ENCODE measurements at places on chromosomes 2 and 18.

DNA sequence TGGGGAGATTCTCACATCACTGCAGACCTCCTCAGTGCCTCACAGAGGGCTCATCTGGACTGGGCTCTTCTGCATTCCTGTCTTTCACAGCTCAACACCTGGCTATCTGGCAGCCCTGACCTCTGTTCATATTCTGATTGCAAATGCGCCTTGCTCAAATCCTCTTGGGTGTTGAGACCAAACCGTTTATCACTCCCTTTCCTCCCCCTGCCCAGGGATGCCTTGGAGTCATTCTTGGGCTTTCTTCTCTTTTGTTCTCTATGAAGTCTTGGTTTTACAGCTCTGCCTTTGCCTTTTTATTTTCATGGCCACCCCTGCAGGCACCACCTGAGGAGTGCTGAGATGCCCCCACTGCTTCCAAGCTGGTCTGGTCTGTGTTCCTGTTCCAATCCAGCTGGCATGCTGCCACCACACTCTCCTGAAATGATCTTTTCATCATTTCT lies 26.3 kb downstream of the TUBB6 start:
- H3K27ac ChIP-seq = peak overlapping the region; percentile 86
- DNase-seq = no peak
- peaks cover 26% of the 10 kb centered on the region for H3K36me3 ChIP-seq
- peak overlapping the region; percentile 41 for H3K4me3 ChIP-seq
- H3K4me1 ChIP-seq = peaks cover 58% of the 10 kb centered on the region

DNA sequence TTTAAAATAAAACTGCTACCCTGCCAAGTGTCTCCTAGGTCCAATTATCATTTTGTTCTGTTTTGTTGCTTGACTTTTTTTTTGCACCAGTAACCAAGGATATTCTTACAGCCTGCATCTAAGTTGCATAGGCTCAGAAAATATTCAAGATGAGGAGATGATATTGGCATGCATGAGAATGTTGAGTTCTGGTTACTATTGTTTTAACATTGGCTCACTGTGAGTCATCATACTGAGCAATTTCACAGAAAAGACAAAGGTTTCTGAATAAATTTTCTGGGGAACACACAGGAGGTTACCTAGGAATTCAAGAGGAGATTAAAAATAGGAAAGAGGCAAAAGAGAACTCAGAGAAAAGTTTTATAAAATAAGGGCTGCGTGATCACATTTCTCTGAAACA lies 84.8 kb upstream of the POU3F3 start:
- H3K4me1 ChIP-seq = peaks cover 12% of the 10 kb centered on the region
- no peaks in the 10 kb centered on the region for H3K27me3 ChIP-seq
- no peaks in the 10 kb centered on the region for H3K36me3 ChIP-seq
- DNase-seq = no peak
- no peak overlapping the region for H3K4me3 ChIP-seq

DNA sequence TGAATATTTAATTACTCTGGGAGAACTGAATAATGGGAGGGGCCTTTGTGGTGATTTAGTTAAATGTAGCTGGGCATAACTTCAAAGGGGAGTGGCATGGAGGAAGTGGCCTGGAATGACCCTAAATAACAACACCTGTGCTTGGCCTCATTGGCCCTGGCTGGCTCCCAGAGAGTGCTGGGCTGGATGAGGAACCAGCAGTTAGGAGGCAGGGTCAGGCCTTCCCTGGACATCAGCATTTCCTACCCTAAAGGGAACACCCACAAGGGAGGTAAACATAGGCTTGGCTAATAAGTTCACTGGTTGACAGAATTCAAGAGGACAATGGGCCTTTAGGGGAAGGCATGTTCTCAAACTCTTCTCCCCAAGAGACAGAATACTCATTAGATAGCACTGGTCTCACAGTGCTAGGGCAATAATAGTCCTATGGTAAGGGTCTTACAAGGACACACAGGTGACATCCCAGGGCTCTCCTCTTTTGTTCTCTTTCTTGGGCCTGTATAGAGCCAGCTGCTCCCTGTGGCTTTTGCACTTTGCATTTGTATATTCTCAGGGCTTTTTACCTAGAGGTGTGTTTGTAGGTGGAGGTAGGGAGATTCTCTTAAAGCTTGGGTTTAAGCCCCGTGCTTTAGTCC lies 106.8 kb downstream of the ZNF519 start:
- DNase-seq = peak; percentile 39
- H3K4me1 ChIP-seq = peaks cover 50% of the 10 kb centered on the region
- peaks cover 4% of the 10 kb centered on the region for H3K36me3 ChIP-seq
- H3K4me3 ChIP-seq = peak overlapping the region; percentile 21
- peak overlapping the region; percentile 65 for H3K27ac ChIP-seq

DNA sequence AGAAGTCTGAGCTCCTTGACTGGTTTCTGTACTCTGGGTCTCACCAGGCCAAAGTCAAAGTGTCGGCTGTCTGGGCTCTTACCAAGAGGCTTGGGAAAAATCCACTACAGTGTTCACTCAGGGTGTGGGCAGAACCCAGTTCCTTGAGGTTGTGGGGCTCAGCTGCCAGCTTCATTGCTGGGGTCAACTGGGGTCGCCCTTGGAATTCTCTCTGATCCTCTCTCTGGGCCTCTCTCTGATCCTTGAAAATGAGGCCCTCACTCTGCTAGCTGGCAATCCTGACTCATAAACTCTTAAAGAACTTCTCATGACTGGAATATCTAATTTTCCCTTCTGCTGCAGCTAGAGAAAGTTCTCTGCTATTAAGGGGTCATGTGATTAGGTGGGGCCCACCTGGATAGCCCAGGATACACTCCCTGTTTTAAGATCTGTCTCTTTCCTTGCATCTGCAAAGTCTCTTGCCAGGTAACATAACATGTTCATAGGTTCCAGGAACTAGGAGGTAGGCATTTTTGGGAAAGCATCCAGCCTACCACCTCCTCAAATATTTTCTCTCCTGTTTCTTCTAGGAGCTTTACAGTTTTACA lies 66.3 kb downstream of the SP110 start:
- no peaks in the 10 kb centered on the region for H3K4me1 ChIP-seq
- peaks cover 4% of the 10 kb centered on the region for H3K36me3 ChIP-seq

GRCh38 chr2:237371856-237372255 lies 42.1 kb downstream of the COL6A3 start:
- H3K4me1 ChIP-seq = no peaks in the 10 kb centered on the region
- no peak overlapping the region for H3K4me3 ChIP-seq
- H3K36me3 ChIP-seq = peaks cover 7% of the 10 kb centered on the region
- DNase-seq = no peak

DNA sequence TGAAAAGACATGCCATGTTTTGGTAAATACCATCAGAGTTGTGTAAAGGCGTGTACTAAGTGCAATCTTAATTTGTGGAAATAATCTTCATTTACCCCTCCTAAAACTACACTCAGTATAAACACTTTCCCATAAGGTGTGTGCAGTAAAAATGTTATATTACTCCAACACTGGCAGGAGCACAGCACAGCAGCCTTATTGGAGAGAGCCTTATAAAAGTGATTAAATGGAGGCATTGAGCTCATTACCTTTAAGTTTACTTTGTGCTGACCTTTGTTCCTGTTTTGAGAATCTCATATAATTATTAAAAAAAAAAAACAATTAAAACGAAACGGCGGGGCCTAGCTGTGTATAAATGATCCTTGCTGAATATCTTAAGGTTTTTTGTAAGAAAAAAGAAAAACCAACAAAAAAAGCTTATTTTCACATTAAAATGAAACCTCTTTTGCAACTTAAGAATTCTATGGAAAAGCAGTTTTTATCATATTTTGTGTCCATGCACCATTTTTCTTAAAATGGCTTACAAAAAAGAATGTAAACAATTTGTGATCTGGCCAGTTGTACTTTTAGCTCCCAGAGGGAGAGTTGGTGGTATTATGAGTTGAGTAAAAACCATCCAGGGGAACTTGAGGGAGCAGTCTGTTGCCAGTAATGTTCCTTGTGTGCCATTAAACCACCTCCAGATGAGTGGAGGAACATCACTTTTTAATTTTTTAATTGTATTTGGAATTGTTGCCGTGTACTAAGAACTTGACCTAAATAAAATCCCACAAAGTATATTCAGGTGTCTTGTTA lies 103.4 kb downstream of the ABI2 start:
- no peak overlapping the region for H3K4me3 ChIP-seq
- H3K4me1 ChIP-seq = no peaks in the 10 kb centered on the region
- H3K27ac ChIP-seq = no peak overlapping the region
- no peak for DNase-seq
- peaks cover 32% of the 10 kb centered on the region for H3K36me3 ChIP-seq

DNA sequence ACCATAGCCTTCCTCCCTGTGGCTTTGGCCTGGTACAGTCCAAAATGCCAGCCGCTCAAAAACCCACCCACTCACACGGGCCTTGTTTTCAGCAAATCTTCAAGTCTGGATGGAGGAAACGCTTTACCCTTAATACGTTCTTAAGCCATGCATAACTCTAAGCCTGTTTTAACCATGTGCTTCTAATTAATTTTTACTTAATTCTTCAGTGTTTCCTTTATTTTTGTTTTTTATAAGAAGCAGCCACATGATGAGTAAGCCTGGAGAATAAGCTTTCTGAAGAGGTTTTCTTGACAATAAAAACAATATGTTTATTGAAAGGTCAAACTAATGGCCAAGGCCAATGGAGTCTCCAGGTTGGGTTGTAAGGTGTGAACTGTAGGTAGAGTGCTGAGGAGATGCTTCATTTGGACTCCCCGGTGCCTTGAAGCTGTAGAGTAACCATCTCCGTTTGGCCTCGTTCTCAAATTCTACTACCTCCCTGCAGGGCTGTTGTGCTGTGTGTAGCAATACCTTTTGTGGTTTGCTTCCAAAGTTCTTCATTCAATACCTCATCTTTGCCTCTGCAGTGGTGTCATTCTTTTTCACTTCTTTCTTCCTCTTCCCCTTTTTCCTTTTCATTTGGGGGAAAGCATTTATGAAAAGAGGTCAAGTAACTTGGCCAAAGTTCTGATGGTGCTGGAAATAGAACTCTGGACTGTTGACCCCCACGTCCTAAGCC lies 113.7 kb downstream of the PRKCE start:
- H3K4me1 ChIP-seq = peaks cover 19% of the 10 kb centered on the region
- H3K27me3 ChIP-seq = no peaks in the 10 kb centered on the region
- no peak for DNase-seq
- H3K4me3 ChIP-seq = no peak overlapping the region
- H3K27ac ChIP-seq = no peak overlapping the region

DNA sequence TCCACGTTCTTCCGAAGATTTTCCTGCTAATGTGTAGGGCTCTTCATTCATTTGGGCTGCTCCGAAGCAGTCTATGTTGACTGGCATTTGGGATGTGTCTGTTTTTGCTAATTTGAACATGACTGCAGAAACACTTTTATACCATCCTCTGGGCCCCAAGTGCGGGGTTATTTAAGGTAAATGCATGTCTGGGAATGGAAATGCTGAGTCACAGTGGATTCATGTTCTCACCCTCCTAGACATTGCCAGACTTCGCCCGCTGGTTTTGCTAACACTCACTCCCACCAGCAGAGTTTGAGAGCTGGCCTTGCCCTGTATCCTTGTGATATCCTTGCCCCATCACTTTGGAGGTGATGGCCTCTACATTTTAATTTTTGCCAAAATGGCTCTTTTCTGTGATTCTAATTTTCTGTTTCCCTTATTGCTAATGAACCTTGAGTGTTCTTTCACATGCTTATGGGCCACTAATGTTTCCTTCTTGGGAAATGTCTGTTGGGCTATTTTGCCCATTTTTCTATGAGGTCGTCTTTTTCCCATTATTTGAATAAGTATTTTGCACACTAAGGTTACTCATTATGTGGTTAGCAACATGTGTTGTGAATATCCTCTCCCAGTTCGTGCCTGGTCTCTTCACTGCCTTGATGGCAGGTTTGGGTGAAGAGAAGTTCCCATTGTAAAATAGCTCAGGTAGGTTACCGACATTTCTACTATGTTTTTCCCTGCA lies 204.1 kb downstream of the GLI2 start:
- no peaks in the 10 kb centered on the region for H3K27me3 ChIP-seq
- peak overlapping the region; percentile 54 for H3K27ac ChIP-seq
- H3K4me3 ChIP-seq = no peak overlapping the region

GRCh38 chr2:80496346-80496745 lies 191.8 kb upstream of the LRRTM1 start:
- peaks cover 3% of the 10 kb centered on the region for H3K4me1 ChIP-seq
- H3K36me3 ChIP-seq = no peaks in the 10 kb centered on the region
- DNase-seq = no peak
- no peak overlapping the region for H3K27ac ChIP-seq

- H3K27ac ChIP-seq = no peak overlapping the region
- no peaks in the 10 kb centered on the region for H3K36me3 ChIP-seq
- peaks cover 35% of the 10 kb centered on the region for H3K4me1 ChIP-seq
- no peak overlapping the region for H3K4me3 ChIP-seq
Observed at GRCh38 chr2:16184945-16185660, 244.8 kb downstream of the MYCN start.

DNA sequence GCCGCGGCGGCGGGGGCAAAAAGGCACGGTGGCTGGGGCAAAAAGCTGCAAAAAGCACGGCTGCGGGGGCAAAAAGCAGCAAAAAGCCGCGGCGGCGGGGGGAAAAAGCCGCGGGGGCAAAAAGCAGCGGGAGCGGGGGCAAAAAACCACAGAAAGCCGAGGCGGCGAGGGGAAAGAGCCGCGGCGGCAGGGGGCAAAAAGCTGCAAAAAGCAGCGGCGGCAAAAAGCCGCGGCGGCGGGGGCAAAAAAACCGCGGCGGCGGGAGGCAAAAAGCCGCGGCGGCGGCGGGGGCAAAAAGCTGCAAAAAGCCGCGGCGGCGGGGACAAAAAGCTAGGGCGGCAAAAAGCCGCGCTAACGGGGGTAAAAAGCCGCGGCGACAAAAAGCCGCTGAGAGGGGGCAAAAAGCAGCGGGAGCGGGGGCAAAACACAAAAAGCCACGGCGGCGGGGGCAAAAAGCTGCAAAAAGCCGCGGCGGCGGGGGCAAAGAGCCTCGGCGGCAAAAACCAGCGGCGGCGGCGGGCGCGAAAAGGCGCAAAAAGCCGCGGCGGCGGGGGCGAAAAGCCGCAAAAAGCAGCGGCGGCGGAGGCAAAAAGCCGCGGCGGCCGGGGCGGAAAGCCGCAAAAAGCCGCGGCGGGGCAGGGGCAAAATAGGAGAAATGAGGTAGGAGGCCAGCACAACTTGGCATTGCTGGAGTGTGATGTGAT lies 123.4 kb downstream of the ANKRD30BL start:
- H3K27me3 ChIP-seq = peaks cover 2% of the 10 kb centered on the region
- peak; percentile 26 for DNase-seq
- no peak overlapping the region for H3K27ac ChIP-seq
- H3K4me1 ChIP-seq = peaks cover 4% of the 10 kb centered on the region

DNA sequence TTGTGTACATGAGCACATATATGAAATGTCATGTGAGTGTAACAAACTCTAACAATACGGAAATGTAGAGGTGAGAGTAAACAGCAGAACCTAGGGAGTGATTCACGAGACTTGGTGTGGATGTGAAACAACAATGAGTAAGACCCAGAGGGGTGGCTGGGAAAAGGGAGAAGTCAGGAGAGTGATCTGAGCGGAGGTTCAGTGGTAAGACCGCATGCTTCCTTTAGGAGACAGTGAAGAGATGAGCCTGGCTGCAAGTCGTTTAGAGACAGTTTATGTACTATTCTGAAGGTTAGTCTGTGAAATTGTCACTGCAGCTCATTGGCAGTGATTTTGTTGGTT lies 150.6 kb downstream of the PRPF40A start:
- DNase-seq = no peak
- H3K4me1 ChIP-seq = 0 out of 2 replicates have a peak, but pooled peaks cover 2% of the 10 kb centered on the region
- no peaks in the 10 kb centered on the region for H3K27me3 ChIP-seq
- no peak overlapping the region for H3K4me3 ChIP-seq
